ENCODE measurements at places on chromosomes 5 and 9.

DNA sequence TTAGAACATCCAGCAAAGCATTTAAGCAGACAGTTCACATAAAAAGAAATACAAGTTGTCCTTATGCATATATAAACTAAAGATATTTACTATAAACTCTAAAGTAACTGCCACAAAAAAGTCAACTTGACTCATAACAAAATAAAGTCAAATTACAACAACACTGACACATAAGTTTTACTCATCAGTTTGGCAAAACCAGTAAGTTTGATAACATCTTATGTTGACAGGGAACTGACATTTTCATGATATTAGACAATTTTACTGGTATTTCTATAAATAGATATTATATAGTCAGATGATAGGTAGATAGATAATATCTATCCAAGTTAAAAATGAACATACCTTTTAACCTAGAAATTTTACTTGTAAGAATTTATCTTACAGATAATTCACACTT is 9.9 kb upstream of the TSLP start:
- DNase-seq = no peak
- H3K27me3 ChIP-seq = peaks cover 37% of the 10 kb centered on the region
- H3K4me1 ChIP-seq = no peaks in the 10 kb centered on the region
- H3K27ac ChIP-seq = no peak overlapping the region
- no peaks in the 10 kb centered on the region for H3K36me3 ChIP-seq
- no peak overlapping the region for H3K4me3 ChIP-seq

DNA sequence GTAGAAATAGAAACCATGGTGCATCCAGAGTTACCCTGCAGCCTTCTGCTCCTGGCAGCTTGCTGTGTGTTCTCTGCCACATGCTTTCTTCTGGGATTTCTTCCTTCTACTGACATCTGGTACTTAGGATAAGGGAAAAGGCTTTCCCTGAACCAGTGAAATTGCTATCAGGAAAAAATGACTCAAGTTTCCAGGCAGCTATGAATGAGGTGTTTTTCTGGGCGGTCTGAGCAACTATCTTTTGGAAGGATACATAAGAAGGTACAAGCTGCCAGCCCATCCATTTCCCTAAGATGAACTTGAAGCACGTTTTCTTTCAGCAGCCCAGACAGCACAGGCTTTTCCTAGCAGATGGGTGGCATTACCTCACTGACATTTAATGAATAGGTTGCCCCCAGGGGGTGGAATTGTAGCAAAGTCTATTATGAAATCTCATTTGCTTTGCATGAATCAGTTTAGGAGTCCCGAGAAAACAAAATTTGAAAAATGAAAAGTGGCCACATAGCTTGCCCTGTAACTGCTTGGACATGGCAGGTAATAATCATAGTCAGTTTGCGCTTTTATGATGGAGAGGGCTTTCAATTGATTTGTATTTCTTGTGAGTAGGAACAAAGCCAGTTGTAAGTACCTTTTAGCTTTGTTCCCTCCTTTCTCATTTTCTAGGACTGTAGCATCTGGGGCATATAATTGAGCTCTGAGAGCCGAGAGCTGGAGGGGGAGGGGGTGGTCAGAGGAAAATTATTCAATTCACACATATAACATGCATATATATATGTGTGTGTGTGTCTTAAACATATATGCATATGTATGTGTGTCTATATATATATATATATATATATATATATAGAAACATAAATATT is 108.5 kb downstream of the C9orf152 start:
- no peak overlapping the region for H3K27ac ChIP-seq
- no peak overlapping the region for H3K4me3 ChIP-seq
- H3K27me3 ChIP-seq = no peaks in the 10 kb centered on the region

DNA sequence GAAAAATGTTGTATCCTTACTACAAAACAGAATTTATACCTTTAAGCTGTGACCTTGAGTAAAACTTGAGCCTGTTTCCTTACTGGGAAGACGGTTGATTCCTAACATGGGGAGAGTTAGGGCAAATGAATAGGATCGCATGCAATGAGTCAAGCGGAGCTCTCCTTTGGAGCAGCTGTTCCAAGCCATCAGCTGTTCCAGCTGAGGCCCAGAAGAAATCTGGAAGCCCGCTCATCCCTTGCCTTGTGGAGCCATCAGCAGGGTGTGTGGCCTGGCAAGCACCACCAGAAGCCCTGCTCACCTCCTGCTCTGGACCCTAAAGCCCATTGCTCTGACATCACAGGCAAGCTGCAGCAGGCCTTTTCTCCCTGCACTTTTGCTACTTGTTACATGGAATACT is 8.0 kb downstream of the KIAA1191 start:
- no peak overlapping the region for H3K4me3 ChIP-seq
- no peak for DNase-seq
- no peaks in the 10 kb centered on the region for H3K27me3 ChIP-seq

DNA sequence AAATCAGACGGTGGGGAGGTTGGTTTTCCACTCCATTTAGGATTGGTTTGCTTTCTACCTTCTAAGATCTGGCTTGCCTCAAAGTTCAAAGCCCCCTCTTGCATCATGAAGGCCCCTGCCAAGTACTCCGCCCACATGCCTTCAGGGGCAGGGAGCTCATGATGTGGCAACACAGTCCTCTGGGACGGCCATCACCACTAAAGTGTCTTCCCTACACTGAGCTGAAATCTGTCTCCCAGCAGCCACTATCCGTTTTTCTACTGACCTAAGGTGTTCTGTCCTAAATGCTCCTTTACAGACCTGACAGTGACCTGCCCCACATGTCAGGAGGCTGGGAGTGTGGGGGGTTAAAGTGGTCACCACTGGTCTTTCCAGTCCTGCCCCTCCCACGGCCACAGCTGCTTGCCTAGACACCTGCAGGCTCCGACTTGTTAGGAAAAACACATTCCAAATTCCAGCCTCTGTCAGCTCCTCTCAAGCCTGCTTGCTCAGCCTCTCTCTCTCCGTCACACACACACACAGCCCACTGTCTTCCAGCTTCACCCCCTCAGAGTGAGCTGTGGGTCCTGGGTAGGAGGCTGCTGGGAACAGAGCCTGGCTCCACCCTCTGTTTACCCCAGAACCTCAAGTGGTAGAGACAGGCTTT is 44.9 kb downstream of the SHB start:
- no peaks in the 10 kb centered on the region for H3K27me3 ChIP-seq
- H3K4me3 ChIP-seq = no peak overlapping the region
- no peaks in the 10 kb centered on the region for H3K36me3 ChIP-seq
- DNase-seq = no peak

GRCh38 chr5:153974813-153975163 is 63.9 kb downstream of the FAM114A2 start:
- no peak overlapping the region for H3K27ac ChIP-seq
- H3K27me3 ChIP-seq = peaks cover 17% of the 10 kb centered on the region
- no peaks in the 10 kb centered on the region for H3K36me3 ChIP-seq
- DNase-seq = no peak
- H3K4me1 ChIP-seq = no peaks in the 10 kb centered on the region

- no peaks in the 10 kb centered on the region for H3K36me3 ChIP-seq
- H3K4me1 ChIP-seq = no peaks in the 10 kb centered on the region
- H3K27ac ChIP-seq = no peak overlapping the region
- DNase-seq = no peak
- H3K27me3 ChIP-seq = no peaks in the 10 kb centered on the region
These were observed 55.0 kb downstream of the ARHGEF37 start for GRCh38 chr5:149636191-149636860.

GRCh38 chr9:21286099-21286498 is 19.0 kb downstream of the IFNA5 start:
- H3K27ac ChIP-seq = no peak overlapping the region
- H3K4me1 ChIP-seq = no peaks in the 10 kb centered on the region
- no peaks in the 10 kb centered on the region for H3K36me3 ChIP-seq

DNA sequence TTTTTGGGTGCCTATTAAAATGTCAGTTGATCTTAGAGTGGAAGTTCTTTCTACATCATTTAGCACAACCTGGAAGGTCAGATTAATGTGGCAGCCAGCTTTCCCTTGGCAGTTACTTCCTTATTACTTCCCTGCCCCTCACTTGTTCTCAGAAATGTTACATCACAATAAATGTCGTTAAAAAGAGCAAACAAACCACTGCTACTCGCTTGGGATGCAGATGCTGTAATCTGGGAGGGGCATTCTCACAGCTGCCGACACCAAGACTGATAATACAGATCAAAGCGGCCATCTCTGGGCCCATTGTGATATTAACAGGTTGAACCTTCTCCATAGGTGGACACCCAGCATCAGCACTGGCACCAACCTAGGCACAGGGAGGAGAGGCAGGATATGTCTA is 29.3 kb downstream of the PLAC8L1 start:
- no peak overlapping the region for H3K27ac ChIP-seq
- H3K4me1 ChIP-seq = peaks cover 12% of the 10 kb centered on the region
- no peak for DNase-seq
- no peak overlapping the region for H3K4me3 ChIP-seq
- no peaks in the 10 kb centered on the region for H3K27me3 ChIP-seq

- H3K4me1 ChIP-seq = peaks cover 38% of the 10 kb centered on the region
- no peak for DNase-seq
- no peaks in the 10 kb centered on the region for H3K27me3 ChIP-seq
- no peak overlapping the region for H3K27ac ChIP-seq
- H3K36me3 ChIP-seq = no peaks in the 10 kb centered on the region
These were observed 4.7 kb downstream of the ABCA1 start for GRCh38 chr9:104923289-104923688.

- no peak overlapping the region for H3K27ac ChIP-seq
- H3K4me3 ChIP-seq = no peak overlapping the region
- no peaks in the 10 kb centered on the region for H3K36me3 ChIP-seq
- no peak for DNase-seq
- peaks cover 32% of the 10 kb centered on the region for H3K27me3 ChIP-seq
- peaks cover 1% of the 10 kb centered on the region for H3K4me1 ChIP-seq
These were observed 16.0 kb upstream of the PUM3 start for GRCh38 chr9:2859776-2860379.

GRCh38 chr5:27682600-27682999 is 644.2 kb upstream of the CDH9 start:
- no peak overlapping the region for H3K4me3 ChIP-seq
- no peak overlapping the region for H3K27ac ChIP-seq
- H3K4me1 ChIP-seq = no peaks in the 10 kb centered on the region
- no peaks in the 10 kb centered on the region for H3K36me3 ChIP-seq
- DNase-seq = no peak
- H3K27me3 ChIP-seq = no peaks in the 10 kb centered on the region

DNA sequence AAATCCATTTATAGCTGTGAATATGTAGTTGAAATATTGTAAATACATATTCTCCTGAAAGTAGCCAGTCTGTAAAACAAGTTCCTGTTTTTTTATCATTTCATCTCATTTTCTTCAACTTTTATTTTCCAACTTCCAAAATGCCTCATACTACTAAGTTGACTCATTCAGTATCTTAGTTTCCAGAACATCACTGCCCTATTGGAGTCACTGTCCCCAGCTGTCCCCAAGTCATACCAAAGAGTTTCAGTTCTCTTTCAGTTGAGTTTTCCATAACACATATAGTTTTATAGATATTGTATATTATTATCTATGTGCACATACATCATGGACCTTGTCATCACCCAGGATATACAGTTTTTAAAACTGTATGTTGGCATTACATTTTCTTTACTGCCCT is 261.7 kb downstream of the CDH12 start:
- H3K27ac ChIP-seq = no peak overlapping the region
- H3K4me1 ChIP-seq = no peaks in the 10 kb centered on the region
- H3K36me3 ChIP-seq = no peaks in the 10 kb centered on the region
- no peak overlapping the region for H3K4me3 ChIP-seq
- H3K27me3 ChIP-seq = no peaks in the 10 kb centered on the region

DNA sequence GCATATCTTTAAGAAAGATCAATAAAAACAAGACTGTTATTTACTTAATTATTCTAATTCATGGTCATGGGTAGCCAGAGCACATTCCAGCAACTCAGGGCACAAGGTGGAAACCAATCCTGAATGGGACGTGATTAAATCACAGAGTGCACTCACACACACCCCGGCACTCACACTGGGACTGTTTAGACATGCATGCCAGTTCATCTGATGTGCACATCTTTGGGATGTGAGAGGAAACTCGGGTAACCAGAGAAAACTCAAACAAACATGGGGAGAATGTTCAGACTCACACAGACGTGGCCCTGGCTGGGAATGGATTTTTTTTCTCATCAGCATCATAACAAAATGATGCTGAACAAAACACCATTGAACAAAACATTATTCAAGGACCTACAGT is 29.4 kb downstream of the SMAD5 start:
- H3K4me1 ChIP-seq = peaks cover 10% of the 10 kb centered on the region
- peaks cover 17% of the 10 kb centered on the region for H3K36me3 ChIP-seq
- H3K4me3 ChIP-seq = no peak overlapping the region
- no peak overlapping the region for H3K27ac ChIP-seq

- H3K27me3 ChIP-seq = no peaks in the 10 kb centered on the region
- H3K27ac ChIP-seq = no peak overlapping the region
- no peak for DNase-seq
- H3K4me1 ChIP-seq = peaks cover 3% of the 10 kb centered on the region
- no peak overlapping the region for H3K4me3 ChIP-seq
- H3K36me3 ChIP-seq = no peaks in the 10 kb centered on the region
These were observed 11.4 kb upstream of the SLC45A2 start for GRCh38 chr5:33995865-33996264.

GRCh38 chr9:133943036-133943780 is 48.9 kb downstream of the VAV2 start:
- no peak overlapping the region for H3K27ac ChIP-seq
- H3K4me1 ChIP-seq = peaks cover 2% of the 10 kb centered on the region
- H3K27me3 ChIP-seq = no peaks in the 10 kb centered on the region
- no peaks in the 10 kb centered on the region for H3K36me3 ChIP-seq
- no peak for DNase-seq

DNA sequence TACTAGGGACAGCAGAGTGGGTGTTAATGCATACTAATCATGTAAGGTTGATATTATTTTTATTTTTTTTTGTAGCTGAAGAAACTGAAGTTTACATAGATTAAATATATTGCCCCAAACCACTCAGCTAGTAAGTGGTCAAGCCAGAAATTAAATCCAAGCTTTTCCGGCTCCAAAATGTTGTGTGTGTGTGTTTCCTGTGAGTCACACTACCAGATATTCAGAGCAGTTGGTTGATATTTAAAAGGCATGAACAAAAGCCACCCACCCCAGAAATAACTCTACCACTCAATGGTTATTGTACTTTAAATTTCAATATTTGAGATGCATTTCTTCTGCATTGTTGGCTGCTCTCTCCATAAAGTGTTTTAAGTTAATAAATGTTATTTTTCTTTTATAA is 29.5 kb downstream of the KCNN2 start:
- no peaks in the 10 kb centered on the region for H3K27me3 ChIP-seq
- DNase-seq = no peak
- H3K4me3 ChIP-seq = no peak overlapping the region
- no peaks in the 10 kb centered on the region for H3K4me1 ChIP-seq

DNA sequence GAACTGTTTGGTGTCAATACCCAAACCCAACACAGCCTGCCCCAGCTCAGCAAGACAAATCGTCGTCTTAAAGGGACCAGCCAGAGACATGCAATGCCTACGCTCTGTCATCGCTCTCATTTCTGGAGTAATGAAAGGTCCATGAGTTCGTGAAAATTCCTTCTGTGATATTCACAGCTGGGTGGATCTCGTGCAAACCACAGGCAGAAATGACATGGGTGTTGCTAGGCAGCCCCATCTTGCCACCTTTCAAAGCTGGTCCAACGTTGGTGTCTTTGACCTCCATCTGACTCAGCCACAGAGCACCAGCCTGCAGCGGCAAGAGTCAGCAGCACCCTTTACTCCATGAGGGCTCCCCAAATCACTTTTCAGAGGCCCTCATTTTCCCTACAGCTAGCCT is 215.3 kb downstream of the SLIT3 start:
- H3K27ac ChIP-seq = no peak overlapping the region
- no peaks in the 10 kb centered on the region for H3K4me1 ChIP-seq
- DNase-seq = no peak
- H3K36me3 ChIP-seq = no peaks in the 10 kb centered on the region
- no peaks in the 10 kb centered on the region for H3K27me3 ChIP-seq
- H3K4me3 ChIP-seq = no peak overlapping the region

- DNase-seq = no peak
- no peaks in the 10 kb centered on the region for H3K27me3 ChIP-seq
- no peak overlapping the region for H3K27ac ChIP-seq
- peaks cover 7% of the 10 kb centered on the region for H3K36me3 ChIP-seq
- H3K4me3 ChIP-seq = no peak overlapping the region
These were observed 47.3 kb downstream of the NUP155 start for GRCh38 chr5:37323607-37324006.
